ENCODE measurements at places on chromosomes 3 and 15. TPM values are rescaled to one million over a fixed set of nuclear protein-coding genes. Genes with fewer than 3 reads are reported as not detected.

DNA sequence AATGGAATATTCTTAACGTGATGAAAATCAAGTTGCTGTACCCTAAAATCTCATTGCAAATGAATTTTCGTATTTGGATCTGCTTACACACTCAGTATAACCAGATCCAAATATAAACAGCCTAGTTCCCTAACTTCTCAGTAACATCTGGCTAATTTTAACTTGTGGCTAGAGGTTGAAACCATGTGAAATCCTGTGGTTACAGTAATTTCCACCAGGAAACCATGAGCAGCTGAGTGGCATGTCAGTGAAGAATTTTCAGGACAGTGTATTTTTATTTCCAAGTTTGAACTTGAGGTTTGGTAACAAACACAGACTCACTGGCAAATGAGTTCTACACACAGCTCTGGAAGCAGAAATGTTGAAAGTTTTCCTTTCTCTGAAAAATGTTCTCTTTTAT lies 754.1 kb downstream of the NR2F2 start:
- DNase-seq = no peak

DNA sequence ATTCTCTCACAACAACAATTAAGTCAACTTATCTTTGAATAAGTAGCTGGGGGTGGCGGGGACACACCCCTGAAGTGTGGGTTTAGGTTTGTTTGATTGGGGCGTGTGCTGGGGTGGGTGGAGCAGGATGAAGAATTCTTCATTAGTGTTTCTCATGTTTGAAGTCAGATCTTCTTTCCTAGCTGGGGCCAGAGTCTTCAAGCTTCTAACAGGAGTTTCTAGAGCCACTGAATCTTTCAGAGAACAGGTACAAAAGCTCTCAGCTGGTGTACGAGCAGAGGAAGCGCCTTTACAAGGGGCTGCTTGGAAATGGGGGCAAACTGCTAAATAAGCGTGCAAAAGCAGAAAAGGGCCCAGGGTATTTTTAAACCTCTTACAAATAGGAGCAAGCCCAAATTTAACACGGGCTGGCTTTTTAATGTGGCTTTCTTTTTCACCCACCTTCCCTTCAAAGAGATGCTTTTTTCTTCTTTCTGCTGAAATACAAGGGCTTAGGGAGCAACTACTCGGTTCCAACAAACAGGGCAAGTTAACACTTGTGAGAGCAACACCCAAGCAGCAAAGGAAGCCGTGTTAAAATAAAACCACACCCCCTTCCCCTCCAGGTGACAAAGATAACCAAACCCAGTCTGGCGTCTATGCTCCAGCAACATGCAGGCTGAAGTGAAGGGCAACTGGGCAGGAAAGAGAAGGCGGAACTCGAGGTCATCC lies 86.9 kb upstream of the RASGRP1 start:
- DNase-seq = no peak

GRCh38 chr3:16484216-16484615 lies 29.3 kb downstream of the RFTN1 start:
- peak; percentile 19 for DNase-seq

GRCh38 chr15:85587707-85588411 lies 206.9 kb downstream of the KLHL25 start:
- peak; percentile 73 for DNase-seq

DNA sequence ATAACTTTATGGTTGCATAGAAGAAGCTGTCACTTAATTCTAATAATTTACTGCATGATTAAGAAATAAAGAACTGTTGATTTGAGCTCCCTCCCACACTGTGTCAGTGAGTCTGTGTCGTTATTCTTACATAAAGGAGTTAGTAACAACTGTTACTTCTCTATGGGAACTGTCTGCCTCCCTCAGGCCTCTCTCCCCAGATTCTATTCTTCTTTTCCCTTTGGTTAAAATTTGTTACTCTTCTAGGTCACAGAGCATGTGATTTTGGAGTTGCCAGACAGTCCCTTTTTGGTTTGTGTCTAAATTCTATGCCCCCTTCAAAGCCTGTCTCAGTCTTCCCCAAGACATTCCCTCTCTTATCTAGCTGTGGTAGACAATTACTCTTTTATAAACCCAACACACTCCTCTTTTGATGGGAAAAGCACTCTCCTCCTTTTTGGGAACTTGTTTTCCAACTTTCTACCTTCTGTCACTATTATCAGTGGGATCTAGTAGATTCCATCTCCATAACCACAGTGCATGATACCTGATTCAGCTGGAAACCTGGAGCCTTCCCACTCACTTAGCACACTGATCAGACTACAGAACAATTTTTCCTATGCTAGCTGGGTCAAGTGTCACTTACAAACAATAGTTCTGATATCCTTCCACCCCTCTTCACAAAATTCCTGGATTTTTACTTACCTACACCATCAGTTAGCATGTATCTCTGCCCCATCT lies 422.1 kb upstream of the TGFBR2 start:
- DNase-seq = no peak

DNA sequence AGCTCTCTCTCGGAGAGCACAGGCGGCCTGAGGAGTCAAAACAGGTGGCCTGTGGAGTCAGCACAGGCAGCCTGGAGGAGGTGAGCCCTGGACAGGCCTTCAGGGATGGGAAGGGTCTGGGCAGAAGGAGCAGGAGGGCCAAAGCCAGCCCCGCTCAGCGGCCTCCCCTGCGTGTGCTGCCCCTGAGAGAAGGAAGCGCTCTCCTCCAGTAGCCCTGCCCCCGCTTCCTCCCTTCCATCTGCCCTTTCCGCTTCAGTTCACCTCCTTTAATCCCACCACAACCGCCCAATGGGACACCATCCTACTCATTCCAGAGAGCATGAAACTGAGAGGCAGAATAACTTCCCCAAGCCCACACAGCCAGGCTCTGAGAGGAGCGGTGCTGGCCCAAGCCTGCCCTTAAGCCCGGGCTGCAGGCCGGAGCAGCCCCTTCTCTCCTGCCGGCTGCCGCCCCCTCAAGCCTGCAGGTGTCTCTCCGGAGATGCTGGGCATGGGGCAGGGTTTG lies 3.2 kb upstream of the NR2E3 start:
- no peak for DNase-seq

WNT5A gene
- 1.6 TPM for total RNA-seq

CAPN3 gene
- 0.60 TPM for total RNA-seq

ZXDC gene
- 8.7 TPM for total RNA-seq

NME9 gene
- 0.22 TPM for total RNA-seq

Data from lung microvascular endothelial cell (primary cell).